T-helper 2 cell (primary cell): ENCODE measurements at places on chromosomes 4 and X.

DNA sequence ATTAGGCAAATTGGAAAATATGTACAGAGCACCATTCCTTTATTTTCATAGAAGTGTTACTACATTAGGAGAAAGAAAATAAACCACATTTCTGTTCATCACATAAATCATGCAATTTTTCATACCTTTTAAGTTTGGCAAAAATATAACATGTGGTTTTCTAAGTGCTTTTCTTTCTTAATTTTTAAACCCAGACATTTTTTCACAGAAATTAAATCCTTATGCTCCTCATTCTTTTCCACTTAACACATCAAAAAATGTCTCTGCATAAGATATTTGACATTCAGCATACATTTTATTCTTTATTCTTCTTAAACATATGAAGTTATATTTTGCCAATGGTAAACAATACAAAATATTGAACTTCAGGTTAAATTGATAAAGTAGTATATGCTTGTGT is 826.6 kb upstream of the SLIT2 start:
- no peak for DNase-seq

GRCh38 chr4:30172416-30172815 is 547.8 kb upstream of the PCDH7 start:
- DNase-seq: no peak

DNA sequence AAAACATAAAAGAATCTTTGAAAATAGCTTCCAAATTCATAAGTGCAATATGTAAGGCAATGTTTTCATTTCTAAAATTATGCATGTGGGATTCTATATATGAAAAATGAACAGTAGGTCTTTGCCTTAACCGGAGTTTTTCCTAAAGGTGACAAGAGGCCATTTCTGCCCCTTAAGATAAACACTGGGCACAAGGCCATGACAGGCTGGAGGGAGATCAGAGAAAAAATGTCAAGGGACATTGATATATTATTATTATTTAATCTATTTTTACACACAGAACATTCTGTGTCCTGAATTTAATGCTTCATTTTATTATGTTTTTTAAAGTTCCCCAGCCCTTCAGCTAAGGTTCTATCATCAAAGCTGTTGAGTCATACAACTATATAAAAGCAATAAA is 118.8 kb downstream of the CHM start:
- no peak for DNase-seq

DNA sequence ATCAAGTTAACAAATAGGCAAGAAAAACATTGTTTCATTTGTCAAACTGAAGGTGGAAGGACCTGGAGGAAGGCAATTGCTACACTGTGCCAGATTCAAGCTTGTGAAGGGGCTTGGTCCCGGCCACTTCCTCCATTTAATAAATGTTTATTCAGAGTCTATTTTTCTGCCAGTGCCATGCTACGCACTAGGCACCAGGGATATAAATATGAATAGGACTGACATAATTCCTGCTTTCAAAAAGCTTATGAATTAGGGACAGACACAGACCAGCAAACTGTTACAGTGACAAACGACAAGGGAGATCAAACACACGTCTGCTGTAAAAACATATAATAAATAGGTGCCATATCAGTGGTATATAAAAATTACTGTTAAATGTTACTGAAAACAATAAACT is 571 bp downstream of the TLR6 start:
- no peak for DNase-seq

DNA sequence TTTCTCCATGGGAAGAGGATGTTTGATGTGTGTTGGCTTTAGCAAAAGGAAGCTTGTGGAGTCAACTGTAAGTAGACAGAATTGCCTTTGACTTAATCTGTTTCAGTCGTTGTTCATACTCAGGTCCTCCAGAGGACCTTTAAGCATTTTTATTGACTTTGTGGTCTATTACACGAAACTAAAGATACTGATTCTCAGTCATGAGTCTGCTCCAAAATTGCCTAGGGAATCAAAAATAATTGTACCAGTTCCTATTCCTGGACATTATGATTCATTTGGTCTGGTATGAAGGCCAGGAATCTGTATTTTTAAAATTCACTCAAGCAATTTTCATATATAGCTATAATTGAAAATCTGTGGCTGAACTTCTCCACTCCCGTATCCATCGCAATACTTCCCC is 38.6 kb downstream of the AR start:
- DNase-seq: no peak

DNA sequence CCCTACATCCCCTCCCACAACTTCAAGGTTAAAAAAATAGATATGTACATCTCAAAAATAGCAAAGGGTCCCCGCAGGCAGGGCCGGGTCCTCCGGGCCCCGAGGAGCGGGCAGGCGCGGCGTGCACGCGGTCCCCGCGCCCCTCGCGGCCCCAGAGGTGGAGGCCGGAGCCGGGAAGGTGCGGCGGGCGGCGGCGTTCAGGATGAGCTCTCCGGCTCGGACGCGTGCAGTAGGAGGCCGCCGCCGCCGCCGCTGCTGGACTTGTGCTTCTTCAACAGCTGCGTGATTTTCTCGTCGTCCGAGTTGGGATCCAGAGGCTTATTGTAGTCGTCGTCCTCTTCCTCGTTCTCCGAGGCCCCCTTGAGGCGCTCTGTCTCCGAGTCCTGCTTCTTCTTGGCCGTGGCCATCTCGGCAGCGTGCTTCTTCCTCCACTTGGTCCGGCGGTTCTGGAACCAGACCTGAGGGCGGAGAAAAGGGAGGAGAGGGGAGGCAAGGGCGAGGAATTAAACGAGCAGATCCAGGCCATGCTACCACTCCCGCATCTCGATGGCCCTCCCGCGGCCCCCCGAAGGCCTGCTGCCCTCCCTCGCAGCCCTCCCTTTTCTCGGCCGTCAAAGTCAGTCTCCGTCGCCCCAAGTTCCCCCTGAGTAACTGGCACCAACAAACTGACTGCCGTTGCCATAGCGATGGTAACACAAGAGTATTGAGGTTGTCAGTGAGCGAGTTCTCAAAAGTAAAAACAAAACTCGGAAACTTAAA is 5.8 kb downstream of the NKX6-1 start:
- no peak for DNase-seq

DNA sequence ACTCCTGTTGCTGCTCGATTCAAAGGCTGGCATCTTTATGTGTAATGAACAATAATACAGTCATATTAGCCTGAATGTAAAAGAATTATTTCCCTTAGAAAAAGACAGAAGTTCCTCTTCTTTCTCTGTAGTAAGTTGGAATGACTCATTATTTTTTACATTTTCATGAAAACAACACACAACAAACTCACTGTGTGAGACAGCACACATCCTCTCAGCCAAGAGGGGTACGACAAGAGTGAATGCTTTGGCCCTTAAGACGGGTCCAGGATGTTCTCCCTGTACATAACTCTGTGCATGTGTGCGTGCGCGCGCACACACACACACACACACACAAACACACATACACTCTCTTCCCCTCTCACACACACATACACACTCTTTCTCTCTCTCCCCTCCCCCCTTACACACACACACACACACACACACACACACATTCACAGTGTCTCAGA is 72.8 kb downstream of the MANBA start:
- no peak for DNase-seq

DNA sequence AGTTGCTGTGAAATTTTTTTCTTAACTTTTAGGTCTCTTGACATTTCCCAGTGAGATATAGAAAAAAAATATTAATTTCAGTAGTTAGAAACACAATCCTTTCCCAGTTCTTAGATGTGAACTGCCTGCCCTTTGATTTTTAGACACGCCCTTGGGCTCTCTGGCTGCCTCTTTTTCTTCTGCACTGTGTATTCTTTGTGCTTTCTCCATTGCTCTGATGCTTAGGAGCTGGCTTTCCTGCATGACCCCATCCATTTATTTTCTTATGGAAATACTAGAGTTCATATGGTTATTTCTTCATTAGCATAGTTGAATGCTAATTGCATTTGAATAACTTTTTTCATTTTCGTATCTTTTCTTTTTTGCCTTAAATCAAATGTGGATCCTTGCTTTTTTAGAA is 224.9 kb upstream of the SMIM31 start:
- DNase-seq: no peak

DNA sequence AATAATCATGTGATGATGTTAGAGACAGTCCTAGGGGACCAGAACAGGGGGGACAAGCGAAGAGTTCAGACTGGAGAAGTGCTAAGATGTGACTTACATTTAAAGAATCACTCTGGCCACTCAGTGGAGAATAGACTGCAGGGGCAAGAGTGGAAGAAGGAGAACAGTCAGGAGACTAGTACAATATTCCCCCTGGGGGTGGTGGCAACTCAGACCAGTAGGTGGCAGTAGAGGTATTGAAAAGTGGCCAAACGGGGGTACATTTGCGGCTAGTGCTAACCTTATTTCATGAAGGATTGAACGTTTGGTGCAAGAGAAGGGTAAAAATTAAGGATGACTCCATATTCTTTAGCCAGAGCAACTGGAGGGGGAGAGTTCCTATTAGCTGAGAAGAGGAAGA is 2.7 kb upstream of the BMX start:
- peak; percentile 18 for DNase-seq

- no peak for DNase-seq
Measured at GRCh38 chr4:71938776-71939175, 93.0 kb upstream of the NPFFR2 start.
